ENCODE measurements at places on chromosomes 2 and 18. TPM values are rescaled to one million over a fixed set of nuclear protein-coding genes. Genes with fewer than 3 reads are reported as not detected.

GAREM1 gene
- total RNA-seq: 2.4 TPM

TDRD15 gene
- total RNA-seq: not detected

OSR1 gene
- total RNA-seq: 3.9 TPM

LOXL3 gene
- 28.0 TPM for total RNA-seq

REG3G gene
- total RNA-seq: not detected

GTF2A1L gene
- total RNA-seq: 0.11 TPM

MTCL1 gene
- 18.8 TPM for total RNA-seq

REG1A gene
- total RNA-seq: not detected

POTEJ gene
- total RNA-seq: not detected

ARHGEF33 gene
- total RNA-seq: 1.5 TPM

CD28 gene
- not detected for total RNA-seq

LOXHD1 gene
- not detected for total RNA-seq

LCT gene
- under 0.01 TPM for total RNA-seq

LYPD1 gene
- total RNA-seq: 0.22 TPM

POU3F3 gene
- total RNA-seq: not detected

NEURL3 gene
- total RNA-seq: not detected

HOXD12 gene
- total RNA-seq: 0.33 TPM

ACKR3 gene
- not detected for total RNA-seq

TM4SF20 gene
- total RNA-seq: not detected

MSTN gene
- total RNA-seq: 0.12 TPM

CTDP1 gene
- total RNA-seq: 27.4 TPM

SLC9A2 gene
- total RNA-seq: not detected

ANKRD62 gene
- not detected for total RNA-seq

KLHL41 gene
- 0.33 TPM for total RNA-seq

NOSTRIN gene
- 0.11 TPM for total RNA-seq

LRATD1 gene
- 3.5 TPM for total RNA-seq

DQX1 gene
- total RNA-seq: 0.11 TPM

VAMP8 gene
- 0.12 TPM for total RNA-seq

EN1 gene
- total RNA-seq: under 0.01 TPM

MEP1B gene
- not detected for total RNA-seq

KRTCAP3 gene
- not detected for total RNA-seq

DYNAP gene
- not detected for total RNA-seq

Data from uterine smooth muscle cell (primary cell).